ENCODE measurements at places on chromosomes 1 and 21.

- no peaks in the 10 kb centered on the region for H3K4me1 ChIP-seq
- H3K27me3 ChIP-seq: no peaks in the 10 kb centered on the region
Measured at GRCh38 chr1:72936151-72936740, 653.9 kb upstream of the NEGR1 start.

DNA sequence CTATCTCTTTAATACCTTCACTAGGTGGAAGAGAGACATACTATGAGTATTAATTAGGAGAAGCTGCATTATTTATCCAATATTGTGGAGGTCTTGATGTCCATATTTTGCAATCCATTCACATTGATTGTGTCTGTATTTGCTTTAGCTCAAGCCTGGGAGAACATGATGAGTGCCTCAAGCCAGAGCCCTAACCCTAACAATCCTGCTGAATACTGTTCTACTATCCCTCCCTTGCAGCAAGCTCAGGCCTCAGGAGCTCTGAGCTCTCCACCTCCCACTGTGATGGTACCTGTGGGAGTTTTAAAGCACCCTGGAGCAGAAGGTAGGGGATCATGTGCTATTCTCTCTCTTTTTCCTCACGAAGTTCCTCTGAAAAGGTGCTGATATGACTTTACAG, 99.5 kb downstream of the CC2D1B start:
- H3K4me1 ChIP-seq: peaks cover 1% of the 10 kb centered on the region
- no peak overlapping the region for H3K4me3 ChIP-seq
- no peak overlapping the region for H3K27ac ChIP-seq
- DNase-seq: no peak

DNA sequence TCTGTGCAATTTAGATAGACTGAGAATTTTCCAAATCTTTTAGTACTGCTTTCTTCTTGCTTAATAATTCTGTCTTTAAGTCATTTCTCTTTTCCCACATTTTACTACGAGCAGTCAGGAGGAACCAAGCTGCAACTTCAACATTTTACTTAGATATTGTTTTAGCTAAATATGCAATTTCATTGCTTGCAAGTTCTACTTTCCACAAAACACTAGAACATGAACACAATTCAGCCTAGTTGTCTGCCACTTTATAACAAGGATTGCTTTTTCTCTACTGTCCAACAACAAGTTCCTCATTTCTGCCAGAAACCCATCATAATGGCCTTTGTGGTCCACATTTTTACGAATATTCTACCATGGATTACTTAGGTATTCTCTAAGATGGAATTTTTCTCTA, 36.6 kb downstream of the SORT1 start:
- H3K4me1 ChIP-seq: no peaks in the 10 kb centered on the region
- DNase-seq: no peak
- no peaks in the 10 kb centered on the region for H3K36me3 ChIP-seq
- no peak overlapping the region for H3K4me3 ChIP-seq

- H3K4me3 ChIP-seq: peak overlapping the region; percentile 95
- H3K36me3 ChIP-seq: peaks cover 33% of the 10 kb centered on the region
- DNase-seq: no peak
- H3K4me1 ChIP-seq: peaks cover 73% of the 10 kb centered on the region
- no peaks in the 10 kb centered on the region for H3K27me3 ChIP-seq
- peak overlapping the region; percentile 88 for H3K27ac ChIP-seq
Measured at GRCh38 chr1:224432672-224433040, 1.9 kb downstream of the WDR26 start.

GRCh38 chr1:14136152-14136763, 436.3 kb downstream of the PRDM2 start:
- H3K27ac ChIP-seq: no peak overlapping the region
- no peak for DNase-seq
- H3K4me1 ChIP-seq: no peaks in the 10 kb centered on the region

GRCh38 chr1:172326136-172326535, 94.3 kb upstream of the C1orf105 start:
- no peaks in the 10 kb centered on the region for H3K27me3 ChIP-seq
- no peak overlapping the region for H3K4me3 ChIP-seq
- DNase-seq: no peak
- H3K4me1 ChIP-seq: peaks cover 1% of the 10 kb centered on the region
- no peaks in the 10 kb centered on the region for H3K36me3 ChIP-seq
- H3K27ac ChIP-seq: no peak overlapping the region

GRCh38 chr21:25375675-25376074, 231.6 kb downstream of the MRPL39 start:
- no peak overlapping the region for H3K27ac ChIP-seq
- no peak overlapping the region for H3K4me3 ChIP-seq
- H3K36me3 ChIP-seq: peaks cover 4% of the 10 kb centered on the region
- no peak for DNase-seq

GRCh38 chr1:51693419-51694155, 76.7 kb downstream of the OSBPL9 start:
- peaks cover 8% of the 10 kb centered on the region for H3K4me1 ChIP-seq
- no peak overlapping the region for H3K4me3 ChIP-seq
- H3K27ac ChIP-seq: no peak overlapping the region
- H3K36me3 ChIP-seq: no peaks in the 10 kb centered on the region
- no peak for DNase-seq

DNA sequence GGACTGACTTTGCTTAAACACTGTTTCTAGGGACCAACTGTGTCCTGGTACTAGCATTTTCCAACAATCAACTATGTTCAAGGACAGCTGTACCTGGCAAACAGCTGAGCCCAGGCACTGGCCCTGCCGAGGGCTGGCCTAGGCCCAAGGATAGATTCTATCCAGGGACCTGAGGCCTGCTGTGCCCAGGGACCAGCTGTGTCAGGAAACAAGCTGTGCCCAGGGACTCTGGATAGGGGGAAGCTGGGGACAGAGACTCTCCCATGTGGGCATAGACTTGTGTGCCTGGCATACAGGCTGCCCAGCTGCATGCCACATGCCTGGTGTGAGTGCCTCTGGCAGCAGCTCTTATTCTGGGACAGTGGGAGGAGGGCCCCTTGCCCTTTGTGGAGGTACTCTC, 38.1 kb upstream of the POU3F1 start:
- DNase-seq: no peak
- peaks cover 4% of the 10 kb centered on the region for H3K27me3 ChIP-seq
- H3K27ac ChIP-seq: no peak overlapping the region
- no peaks in the 10 kb centered on the region for H3K36me3 ChIP-seq
- no peaks in the 10 kb centered on the region for H3K4me1 ChIP-seq

- H3K27me3 ChIP-seq: peaks cover 6% of the 10 kb centered on the region
- H3K36me3 ChIP-seq: no peaks in the 10 kb centered on the region
- peaks cover 5% of the 10 kb centered on the region for H3K4me1 ChIP-seq
Measured at GRCh38 chr1:203199816-203200571, 13.5 kb upstream of the CHI3L1 start.

- no peak overlapping the region for H3K4me3 ChIP-seq
- peaks cover 7% of the 10 kb centered on the region for H3K27me3 ChIP-seq
- DNase-seq: no peak
- no peaks in the 10 kb centered on the region for H3K4me1 ChIP-seq
- peaks cover 3% of the 10 kb centered on the region for H3K36me3 ChIP-seq
Measured at GRCh38 chr1:47676311-47677054, 238.6 kb downstream of the FOXD2 start.

GRCh38 chr1:82478916-82479315, 678.2 kb downstream of the ADGRL2 start:
- H3K4me3 ChIP-seq: no peak overlapping the region
- no peaks in the 10 kb centered on the region for H3K4me1 ChIP-seq
- no peaks in the 10 kb centered on the region for H3K27me3 ChIP-seq
- DNase-seq: no peak
- no peaks in the 10 kb centered on the region for H3K36me3 ChIP-seq
- no peak overlapping the region for H3K27ac ChIP-seq

- DNase-seq: no peak
- H3K4me3 ChIP-seq: no peak overlapping the region
- no peak overlapping the region for H3K27ac ChIP-seq
- H3K27me3 ChIP-seq: no peaks in the 10 kb centered on the region
- peaks cover 66% of the 10 kb centered on the region for H3K36me3 ChIP-seq
Measured at GRCh38 chr1:41632781-41633575, 148.5 kb upstream of the EDN2 start.

Data from activated naive CD8-positive, alpha-beta T cell treated with anti-CD3 and anti-CD28 coated beads, Interleukin-2, amount 50 U/mL, for 24 hours (primary cell).